ENCODE measurements at places on chromosomes 7 and 10. TPM values are rescaled to one million over a fixed set of nuclear protein-coding genes. Genes with fewer than 3 reads are reported as not detected.

The EGR2 gene
- total RNA-seq, result 20.1 TPM

The ANXA8L1 gene
- 313 TPM for total RNA-seq

The ARHGAP22 gene
- 1.8 TPM for total RNA-seq

The FAM241B gene
- 2.6 TPM for total RNA-seq

The ADAM12 gene
- 0.19 TPM for total RNA-seq

DNA sequence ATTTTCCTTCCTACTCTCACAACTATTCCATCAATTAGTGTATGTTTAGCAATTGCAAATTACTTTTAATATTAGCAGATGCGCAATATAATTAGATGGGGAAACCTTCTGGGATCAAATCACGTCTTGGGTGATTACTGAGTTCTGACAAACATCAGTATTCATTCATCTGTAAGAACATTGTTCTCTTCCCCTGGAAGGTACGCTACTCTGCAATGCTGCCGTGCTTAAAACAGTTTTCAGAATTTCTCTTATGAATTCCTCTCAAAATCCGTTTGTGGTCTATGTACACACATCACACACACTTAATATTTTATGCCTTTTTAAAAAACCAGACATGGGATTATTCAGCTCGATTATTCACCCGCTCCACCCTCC, 237.5 kb upstream of the NEBL start:
- H3K27ac ChIP-seq, result no peak overlapping the region
- H3K4me1 ChIP-seq, result peaks cover 14% of the 10 kb centered on the region
- H3K27me3 ChIP-seq, result no peaks in the 10 kb centered on the region
- no peak for DNase-seq
- H3K36me3 ChIP-seq, result no peaks in the 10 kb centered on the region

DNA sequence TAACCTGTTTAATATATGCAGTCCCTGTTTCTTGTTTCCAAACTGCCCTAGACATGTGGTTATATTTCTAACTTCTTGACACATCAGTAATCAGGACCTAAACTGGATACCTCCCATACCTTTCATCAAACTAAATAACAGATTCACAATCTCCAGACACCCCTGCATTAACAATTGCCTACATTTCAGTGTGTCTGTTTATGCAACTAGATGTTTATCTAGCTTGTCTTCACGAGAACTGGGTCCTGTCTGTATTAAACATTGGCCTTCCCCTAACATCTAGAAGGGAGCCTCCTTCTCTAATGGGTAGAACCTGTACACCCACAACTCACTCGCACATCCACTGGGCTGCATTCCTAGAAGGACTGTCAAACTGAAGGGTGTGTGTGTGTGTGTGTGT, 683.7 kb upstream of the FZD8 start:
- H3K27me3 ChIP-seq, result no peaks in the 10 kb centered on the region
- H3K4me1 ChIP-seq, result no peaks in the 10 kb centered on the region
- H3K36me3 ChIP-seq, result no peaks in the 10 kb centered on the region

- no peaks in the 10 kb centered on the region for H3K27me3 ChIP-seq
- H3K4me1 ChIP-seq, result no peaks in the 10 kb centered on the region
- H3K4me3 ChIP-seq, result no peak overlapping the region
- no peak for DNase-seq
- no peak overlapping the region for H3K27ac ChIP-seq
- H3K36me3 ChIP-seq, result no peaks in the 10 kb centered on the region
These were observed 20.6 kb downstream of the HYAL4 start for GRCh38 chr7:123865517-123866117.

GRCh38 chr7:79593866-79594301, 140.4 kb upstream of the MAGI2 start:
- no peaks in the 10 kb centered on the region for H3K36me3 ChIP-seq
- no peak overlapping the region for H3K27ac ChIP-seq
- DNase-seq, result no peak
- H3K4me1 ChIP-seq, result no peaks in the 10 kb centered on the region

- H3K4me1 ChIP-seq, result peaks cover 17% of the 10 kb centered on the region
- no peak for DNase-seq
- H3K27me3 ChIP-seq, result peaks cover 66% of the 10 kb centered on the region
- peak overlapping the region; percentile 58 for H3K4me3 ChIP-seq
- no peaks in the 10 kb centered on the region for H3K36me3 ChIP-seq
These were observed 701 bp upstream of the GBX1 start for GRCh38 chr7:151168003-151168786.

DNA sequence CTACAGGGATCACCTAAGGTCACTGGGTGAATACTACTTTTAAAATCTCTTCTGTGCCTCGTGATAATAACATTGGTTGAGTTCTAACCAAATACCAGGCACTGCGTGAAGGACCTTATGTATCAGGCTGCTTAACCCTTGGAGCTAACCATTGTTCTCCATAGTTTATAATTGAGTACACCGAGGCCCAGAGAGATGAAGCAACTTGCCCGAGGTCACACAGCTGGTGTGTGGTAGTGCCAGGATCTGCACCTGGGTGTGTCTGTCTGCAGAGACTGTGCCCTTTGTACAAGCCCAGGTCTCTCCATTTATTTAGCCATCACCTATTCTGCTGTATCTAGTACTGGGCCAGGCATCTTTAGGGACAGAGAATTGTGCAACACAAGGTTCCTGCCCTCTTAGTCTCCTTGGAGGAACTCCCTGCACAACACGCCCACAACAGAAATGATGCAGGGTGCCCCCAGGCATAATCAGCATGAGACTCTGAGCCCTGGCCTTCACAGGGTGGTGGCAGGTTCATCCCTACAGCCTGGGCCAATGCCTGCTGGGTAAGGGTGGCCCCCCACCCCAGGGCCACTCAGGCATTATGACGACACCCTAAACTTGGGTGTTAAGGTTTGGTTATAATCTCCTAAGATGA, 31.5 kb downstream of the UNC5B start:
- peak overlapping the region; percentile 13 for H3K27ac ChIP-seq
- no peak for DNase-seq
- no peaks in the 10 kb centered on the region for H3K27me3 ChIP-seq
- H3K4me3 ChIP-seq, result no peak overlapping the region

DNA sequence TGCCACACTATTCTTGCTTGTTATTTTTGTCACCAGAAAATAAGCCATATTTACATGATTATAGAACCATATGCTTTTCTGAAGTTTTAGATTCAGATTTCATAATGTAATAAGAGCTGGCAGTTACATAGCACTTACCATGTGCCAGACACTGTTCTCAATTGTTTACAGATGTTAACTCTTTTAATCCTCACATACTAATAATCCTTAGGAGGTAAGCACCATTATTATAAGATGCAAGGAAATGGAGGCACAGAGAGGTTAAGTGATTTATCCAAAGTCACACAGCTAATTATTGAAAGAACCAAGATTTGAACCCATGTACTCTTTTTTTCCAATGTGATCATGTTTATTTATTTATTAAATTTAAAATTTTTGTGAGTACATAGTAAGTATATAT, 57.2 kb downstream of the CREB5 start:
- H3K27ac ChIP-seq, result no peak overlapping the region
- DNase-seq, result no peak
- no peaks in the 10 kb centered on the region for H3K36me3 ChIP-seq
- H3K27me3 ChIP-seq, result peaks cover 4% of the 10 kb centered on the region

DNA sequence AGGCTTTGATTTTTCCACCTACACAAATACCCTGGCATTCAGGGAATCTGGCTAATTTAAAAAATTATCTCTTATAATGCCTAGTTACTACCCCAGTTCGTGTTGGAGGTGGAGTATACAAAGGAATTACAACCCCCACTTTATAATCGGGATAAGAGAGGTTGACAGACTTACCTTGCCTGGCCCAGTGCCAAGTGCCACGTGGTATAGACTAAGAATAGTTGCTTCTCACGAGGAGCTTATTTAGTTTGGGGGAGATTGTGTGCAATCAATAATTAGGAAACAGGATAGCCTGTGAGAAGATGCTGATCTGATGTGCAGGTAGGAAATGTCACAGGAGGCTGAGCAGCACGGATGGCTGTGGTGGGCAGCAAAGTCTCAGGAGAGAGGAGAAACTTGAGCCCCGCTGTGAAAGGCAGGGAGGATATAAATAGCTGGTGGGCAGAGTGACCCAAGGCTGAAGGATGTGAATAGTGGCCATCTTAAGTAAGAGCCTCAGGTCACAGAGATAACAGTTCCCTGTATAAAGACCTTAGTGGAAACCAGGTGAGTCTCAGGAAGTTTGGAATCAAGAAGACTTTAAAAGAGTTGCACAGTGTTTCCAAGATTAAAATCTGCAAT, 11.3 kb upstream of the ATXN7L1 start:
- no peak overlapping the region for H3K27ac ChIP-seq
- H3K36me3 ChIP-seq, result no peaks in the 10 kb centered on the region
- no peak overlapping the region for H3K4me3 ChIP-seq
- H3K27me3 ChIP-seq, result no peaks in the 10 kb centered on the region

- H3K27ac ChIP-seq, result no peak overlapping the region
- peaks cover 52% of the 10 kb centered on the region for H3K4me1 ChIP-seq
- no peaks in the 10 kb centered on the region for H3K27me3 ChIP-seq
- DNase-seq, result no peak
These were observed 162.8 kb downstream of the ELMO1 start for GRCh38 chr7:37285706-37286453.

DNA sequence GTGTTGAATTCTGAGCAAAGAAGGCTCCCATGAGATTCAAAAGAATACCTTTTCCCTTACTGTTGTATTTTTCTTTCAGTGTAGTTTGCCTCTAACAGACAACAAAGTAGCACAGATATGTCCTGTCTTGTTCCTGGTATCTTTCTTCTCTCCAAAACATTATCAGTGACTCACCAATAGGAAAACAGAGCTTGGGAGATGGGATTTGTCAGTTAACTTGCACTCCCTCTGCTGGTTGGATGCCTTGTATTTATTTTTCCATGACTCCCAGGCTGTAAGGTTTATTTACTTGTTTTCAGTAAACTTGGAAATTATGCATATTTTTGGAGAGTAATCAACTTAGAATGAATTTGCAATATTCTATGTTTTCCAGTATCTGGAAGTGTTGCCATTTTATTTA, 129.7 kb downstream of the SAMD9 start:
- no peak for DNase-seq
- no peaks in the 10 kb centered on the region for H3K27me3 ChIP-seq
- H3K27ac ChIP-seq, result no peak overlapping the region
- H3K4me1 ChIP-seq, result no peaks in the 10 kb centered on the region

- H3K27me3 ChIP-seq, result no peaks in the 10 kb centered on the region
- H3K36me3 ChIP-seq, result no peaks in the 10 kb centered on the region
- no peak overlapping the region for H3K4me3 ChIP-seq
- no peaks in the 10 kb centered on the region for H3K4me1 ChIP-seq
- no peak for DNase-seq
These were observed 119.2 kb downstream of the SFMBT2 start for GRCh38 chr10:7291487-7292270.

GRCh38 chr10:117264782-117265181, 23.9 kb downstream of the SLC18A2 start:
- DNase-seq, result no peak
- H3K4me3 ChIP-seq, result no peak overlapping the region
- H3K27me3 ChIP-seq, result peaks cover 23% of the 10 kb centered on the region
- H3K4me1 ChIP-seq, result no peaks in the 10 kb centered on the region
- no peaks in the 10 kb centered on the region for H3K36me3 ChIP-seq

GRCh38 chr7:92289321-92289720, 43.5 kb downstream of the ANKIB1 start:
- no peak for DNase-seq
- no peaks in the 10 kb centered on the region for H3K27me3 ChIP-seq
- H3K27ac ChIP-seq, result no peak overlapping the region
- no peaks in the 10 kb centered on the region for H3K36me3 ChIP-seq
- no peak overlapping the region for H3K4me3 ChIP-seq
- H3K4me1 ChIP-seq, result peaks cover 6% of the 10 kb centered on the region

DNA sequence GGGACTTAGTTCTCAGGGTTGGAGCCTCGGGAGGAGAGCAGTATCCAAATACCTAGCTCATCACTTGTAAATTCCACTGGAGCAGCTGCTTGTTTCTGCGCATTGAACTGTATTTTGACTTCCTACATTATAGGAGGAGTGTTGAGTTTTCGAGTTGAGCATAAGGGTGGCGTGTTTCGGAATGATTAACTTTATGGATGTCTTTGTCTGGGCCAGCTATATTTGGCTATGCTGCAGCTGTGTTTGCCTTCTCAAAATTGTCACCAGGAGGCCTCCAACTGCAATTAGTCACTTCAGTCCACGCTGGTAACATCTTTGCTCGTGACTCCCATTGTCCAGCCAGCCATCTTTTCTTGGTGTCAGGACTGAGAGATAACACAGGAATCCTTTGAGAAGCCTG, 9.1 kb downstream of the CELF2 start:
- H3K4me3 ChIP-seq, result no peak overlapping the region
- H3K36me3 ChIP-seq, result no peaks in the 10 kb centered on the region
- H3K4me1 ChIP-seq, result peaks cover 8% of the 10 kb centered on the region
- peaks cover 5% of the 10 kb centered on the region for H3K27me3 ChIP-seq
- peak overlapping the region; percentile 46 for H3K27ac ChIP-seq

DNA sequence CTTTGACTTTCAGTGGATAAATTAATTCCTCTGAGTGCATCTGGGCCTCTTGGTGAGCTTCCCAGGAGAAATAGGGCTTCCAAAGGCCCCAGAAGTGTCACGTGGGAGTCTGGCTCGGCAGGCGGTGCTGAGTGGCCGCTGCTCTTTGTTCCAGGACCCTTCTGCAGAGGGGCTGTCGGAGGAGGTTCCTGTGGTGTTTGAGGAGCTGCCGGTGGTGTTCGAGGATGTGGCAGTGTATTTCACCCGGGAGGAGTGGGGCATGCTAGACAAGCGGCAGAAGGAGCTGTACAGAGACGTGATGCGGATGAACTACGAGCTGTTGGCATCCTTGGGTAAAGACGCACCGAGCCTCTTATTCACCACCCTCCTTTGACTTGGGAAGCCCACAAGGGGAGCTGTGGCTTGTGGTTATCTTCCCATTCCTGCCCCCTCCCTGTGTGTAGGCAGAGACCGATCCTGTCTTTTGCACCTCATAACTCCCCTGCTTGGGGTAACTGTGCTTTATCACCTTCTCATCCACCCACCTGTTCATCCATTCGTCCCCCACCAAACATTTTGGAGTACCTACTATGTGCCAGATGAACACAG, 11.9 kb downstream of the ZNF862 start:
- peak; percentile 35 for DNase-seq
- no peak overlapping the region for H3K27ac ChIP-seq
- peaks cover 50% of the 10 kb centered on the region for H3K36me3 ChIP-seq

DNA sequence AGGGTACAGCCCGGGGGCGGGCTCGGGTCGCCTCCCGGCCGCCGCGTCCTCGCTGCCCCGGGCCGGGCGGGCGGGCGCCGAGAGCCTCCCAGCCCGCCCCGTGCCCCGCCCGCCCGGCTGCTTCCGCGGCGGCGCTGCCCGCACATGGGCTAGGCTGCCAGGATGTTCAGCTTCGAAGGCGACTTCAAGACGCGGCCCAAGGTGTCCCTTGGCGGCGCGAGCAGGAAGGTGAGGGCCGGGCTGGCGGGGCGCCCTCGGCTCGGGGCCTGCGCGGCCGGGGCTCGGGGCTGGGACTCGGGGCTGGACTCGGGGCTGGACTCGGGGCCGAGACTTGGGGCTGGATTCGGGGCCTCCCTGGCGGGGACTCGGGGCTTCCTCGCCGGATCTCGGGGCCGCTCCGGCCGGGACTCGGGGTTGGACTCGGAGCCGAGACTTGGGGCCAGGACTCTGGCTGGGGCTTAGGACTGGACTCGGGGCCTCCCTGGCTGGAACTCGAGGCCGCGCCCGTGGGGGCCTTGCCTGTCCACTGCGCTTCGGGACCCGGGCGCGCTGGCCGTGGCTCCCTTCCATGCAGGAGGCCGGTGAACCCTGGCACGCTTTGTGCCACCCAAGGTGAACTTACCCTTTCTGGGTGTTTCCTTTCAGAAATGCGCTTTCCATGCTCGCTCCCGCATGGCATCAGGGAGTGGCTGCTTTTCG, 534 bp downstream of the UBE3C start:
- H3K27me3 ChIP-seq, result no peaks in the 10 kb centered on the region
- H3K4me3 ChIP-seq, result peak overlapping the region; percentile 71
- no peak for DNase-seq
- no peaks in the 10 kb centered on the region for H3K36me3 ChIP-seq

All from suprapubic skin (tissue), 4 donors.